ENCODE measurements at places on chromosomes 6 and 20. TPM values are rescaled to one million over a fixed set of nuclear protein-coding genes. Genes with fewer than 3 reads are reported as not detected.

OVOL2 gene
- total RNA-seq, result 18.8 TPM

ANKRD66 gene
- not detected for total RNA-seq

SLC22A1 gene
- 0.56 TPM for total RNA-seq

CENPQ gene
- 3.3 TPM for total RNA-seq

NAA20 gene
- total RNA-seq, result 50.9 TPM

PHACTR3 gene
- 0.26 TPM for total RNA-seq

NOTCH4 gene
- 2.4 TPM for total RNA-seq

VGLL2 gene
- not detected for total RNA-seq

Data from HT-29 (cell line).